ENCODE measurements at places on chromosomes 5 and 9. TPM values are rescaled to one million over a fixed set of nuclear protein-coding genes. Genes with fewer than 3 reads are reported as not detected.

Gene KIF24
- total RNA-seq: 0.46 TPM

Gene IGFBPL1
- 0.87 TPM for total RNA-seq

Gene SPINK6
- not detected for total RNA-seq

Gene GARIN3
- total RNA-seq: not detected

Gene PLCXD3
- total RNA-seq: 2.6 TPM

Gene TLE4
- total RNA-seq: 37.1 TPM

Gene C9orf152
- 27.6 TPM for total RNA-seq

Gene UNC5A
- 0.46 TPM for total RNA-seq

Gene THOC3
- 22.8 TPM for total RNA-seq

Gene COL27A1
- total RNA-seq: 13.7 TPM

Gene ANKRD33B
- total RNA-seq: 6.1 TPM

Gene GRXCR2
- total RNA-seq: not detected

DNA sequence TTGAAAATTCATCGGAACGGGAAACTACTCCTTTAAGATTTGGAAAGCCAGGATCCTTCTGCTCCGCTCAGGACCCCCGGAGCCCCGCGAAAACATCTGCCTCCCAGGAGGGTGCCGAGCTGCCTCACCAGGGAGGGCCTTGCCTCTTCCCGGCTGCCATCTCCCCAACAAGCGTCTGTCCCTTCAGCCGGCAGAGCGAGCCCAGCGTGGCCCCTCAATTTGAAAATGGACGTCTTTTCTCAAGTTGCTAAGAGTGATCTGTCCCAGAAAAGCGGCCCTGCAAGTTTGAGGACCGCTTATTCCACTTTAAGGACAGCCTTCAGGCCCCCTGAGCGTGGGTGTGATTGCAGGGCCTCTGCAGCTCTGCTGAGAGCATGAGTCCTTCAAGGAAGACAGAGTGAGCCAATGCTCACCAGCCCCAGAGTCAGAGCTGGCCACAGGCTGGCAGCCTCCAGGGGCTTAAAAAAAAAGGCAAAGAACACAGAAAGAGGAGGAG lies 101.3 kb downstream of the PHF2 start:
- DNase-seq: peak; percentile 48

DNA sequence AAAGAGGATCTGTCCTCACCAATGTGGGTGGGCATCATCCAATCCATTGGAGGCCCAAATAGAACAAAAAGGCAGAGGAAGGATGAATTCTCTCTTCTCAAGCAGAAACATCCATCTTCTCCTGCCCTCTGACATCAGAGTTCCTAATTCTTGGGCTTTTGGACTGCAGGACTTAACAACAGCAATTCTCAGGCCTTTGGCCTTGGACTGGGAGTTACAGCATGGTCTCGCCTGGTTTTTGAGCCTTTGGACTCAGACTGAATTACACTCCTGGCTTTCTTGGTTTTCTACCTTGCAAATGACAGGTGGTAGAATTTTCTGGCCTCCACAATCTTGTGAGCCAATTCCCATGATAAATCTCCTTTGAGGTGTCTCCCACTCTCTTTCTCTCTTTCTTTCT lies 60.5 kb upstream of the CD180 start:
- no peak for DNase-seq

GRCh38 chr5:104513121-104513602 lies 950.6 kb upstream of the NUDT12 start:
- no peak for DNase-seq

- peak; percentile 73 for DNase-seq
These were observed 156.1 kb downstream of the SNX18 start for GRCh38 chr5:54673523-54674225.

GRCh38 chr5:126369083-126369482 lies 54.1 kb upstream of the GRAMD2B start:
- no peak for DNase-seq

DNA sequence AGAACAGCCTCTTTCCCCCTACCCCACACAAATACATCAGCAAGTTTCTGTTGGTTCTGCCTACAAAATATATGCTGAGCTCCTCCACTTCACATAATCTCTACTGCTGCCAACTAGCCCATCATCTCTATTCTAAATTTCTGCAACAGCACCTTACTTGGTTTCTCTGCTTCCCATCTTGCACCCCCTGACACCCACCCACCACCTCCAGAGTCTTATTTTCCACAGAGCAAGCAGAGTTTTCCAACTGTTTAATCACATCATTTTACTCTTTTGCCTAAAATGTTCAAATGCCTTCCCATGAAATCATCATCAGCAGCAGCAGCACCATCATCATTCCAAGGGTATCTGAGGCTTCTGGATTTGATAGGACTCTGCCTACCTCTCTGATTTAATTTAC lies 295.7 kb downstream of the CTNND2 start:
- no peak for DNase-seq

DNA sequence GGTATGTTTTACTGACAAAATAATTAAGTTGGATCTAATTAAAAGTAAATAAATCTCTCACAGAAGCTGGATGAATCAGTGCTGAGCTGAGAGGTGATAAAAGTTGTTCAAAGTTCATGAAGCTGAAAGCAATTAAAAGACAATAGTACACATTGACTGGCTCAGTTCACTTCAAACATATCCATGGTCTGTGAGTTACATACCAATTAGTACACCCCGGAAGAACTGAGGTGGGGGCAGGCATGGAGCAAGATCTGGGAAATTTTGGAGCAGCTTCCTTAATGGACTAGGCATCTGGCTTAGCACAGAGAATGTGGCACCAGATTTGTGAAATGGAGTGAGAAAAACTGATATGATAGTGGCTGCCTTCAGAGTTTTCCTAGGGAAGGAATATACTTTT lies 152.7 kb downstream of the ATP10B start:
- DNase-seq: no peak

DNA sequence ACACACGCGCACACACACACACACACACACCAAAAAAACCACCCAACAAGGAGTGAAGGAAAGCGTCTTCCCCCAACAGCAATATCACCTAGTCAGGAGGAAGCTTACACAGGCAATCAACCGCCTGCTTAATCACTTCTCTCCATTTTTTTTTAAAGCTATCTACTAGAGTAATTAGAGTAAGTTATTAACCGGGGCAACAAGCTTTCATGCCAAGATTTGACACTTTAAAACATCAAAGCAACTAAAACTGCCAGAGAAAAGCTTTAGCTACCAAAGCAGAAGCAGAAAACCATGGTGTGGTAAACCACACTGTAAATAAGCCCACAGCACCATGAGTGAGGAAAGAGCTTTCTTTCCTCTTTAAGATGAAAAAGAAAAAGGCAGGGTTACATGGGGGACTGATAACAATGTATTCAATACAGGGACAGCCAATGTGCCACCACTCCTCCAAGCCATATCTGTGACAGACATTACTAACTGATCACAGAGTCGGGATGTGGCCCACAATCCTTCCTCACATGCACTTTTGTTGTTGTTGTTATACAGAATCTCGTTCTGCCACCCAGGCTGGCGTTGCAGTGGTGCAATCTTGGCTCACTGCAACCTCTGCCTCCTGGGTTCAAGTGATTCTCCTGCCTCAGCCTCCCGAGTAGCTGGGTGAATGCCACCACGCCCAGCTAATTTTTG lies 282.1 kb downstream of the CRB2 start:
- DNase-seq: no peak

DNA sequence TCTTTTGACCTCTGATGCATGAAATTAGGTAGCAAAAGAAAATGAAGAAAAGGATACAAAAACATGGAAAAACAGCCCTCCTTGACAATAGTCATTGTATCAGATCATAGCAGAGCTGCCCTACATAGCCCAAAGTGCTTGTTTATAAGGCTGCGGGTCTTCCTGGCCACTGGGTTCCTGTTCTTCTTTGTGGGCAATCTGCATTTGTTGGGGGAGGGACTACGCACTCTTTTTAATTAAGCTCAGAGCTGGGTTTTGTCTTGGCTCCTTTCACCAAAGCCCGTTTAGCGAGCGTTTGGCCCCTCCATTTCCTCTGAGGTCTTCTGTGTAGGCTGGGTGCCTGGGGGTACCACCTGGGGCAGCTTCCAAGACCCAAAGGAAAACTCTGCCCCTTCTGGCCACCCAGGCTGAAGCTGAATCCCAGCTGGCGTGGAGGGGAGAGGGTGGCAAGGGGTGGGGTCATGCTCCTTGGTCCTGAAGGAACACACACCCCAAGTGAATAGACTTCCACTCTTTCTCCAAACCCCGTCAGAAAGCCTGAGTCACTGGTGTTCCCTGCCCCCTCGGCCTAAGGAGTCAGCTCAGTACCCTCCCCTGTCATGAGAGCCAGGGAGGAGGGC lies 6.5 kb upstream of the PAX5 start:
- no peak for DNase-seq

GRCh38 chr9:129253803-129254381 lies 75.8 kb upstream of the IER5L start:
- DNase-seq: peak; percentile 64

GRCh38 chr5:80919678-80920196 lies 40.4 kb upstream of the RASGRF2 start:
- DNase-seq: no peak

DNA sequence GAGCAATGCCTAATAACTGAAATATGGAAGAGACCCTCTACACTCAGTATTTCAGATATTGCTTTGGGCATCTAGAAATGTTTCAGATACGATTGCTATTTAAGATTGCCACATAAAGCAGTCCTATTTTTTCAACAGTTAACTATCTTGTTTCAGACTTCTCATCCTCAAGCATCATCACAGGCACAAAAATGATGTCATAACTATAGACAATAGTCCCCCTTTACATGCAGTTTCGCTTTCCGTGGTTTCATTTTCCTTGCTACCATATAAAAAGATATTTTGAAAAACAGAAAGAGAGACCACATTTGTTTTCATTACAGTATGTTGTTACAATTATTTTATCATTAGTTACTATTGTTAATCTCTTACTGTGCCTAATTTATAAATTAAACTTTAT lies 347.4 kb downstream of the NDUFS4 start:
- no peak for DNase-seq

DNA sequence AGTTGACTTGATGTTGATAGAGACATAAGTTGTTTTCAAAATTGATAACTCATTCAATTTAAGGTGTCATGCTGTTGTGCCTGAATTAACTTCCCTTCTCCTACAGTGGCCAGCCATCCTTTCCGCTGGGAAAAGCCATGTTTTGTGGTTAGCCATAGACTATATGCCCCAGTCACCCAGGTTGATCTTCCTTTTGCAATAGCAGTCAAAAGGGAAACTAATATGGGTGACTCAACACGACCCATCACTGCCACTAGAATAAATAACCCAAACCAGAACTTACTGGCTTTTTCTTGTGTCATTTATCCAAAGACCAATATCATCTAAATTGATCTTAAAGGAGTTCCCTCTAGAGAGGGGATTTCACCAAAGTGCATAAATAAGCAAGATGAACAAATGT lies 87.4 kb downstream of the PTCD2 start:
- no peak for DNase-seq

GRCh38 chr5:32572778-32573480 lies 12.4 kb upstream of the SUB1 start:
- no peak for DNase-seq

DNA sequence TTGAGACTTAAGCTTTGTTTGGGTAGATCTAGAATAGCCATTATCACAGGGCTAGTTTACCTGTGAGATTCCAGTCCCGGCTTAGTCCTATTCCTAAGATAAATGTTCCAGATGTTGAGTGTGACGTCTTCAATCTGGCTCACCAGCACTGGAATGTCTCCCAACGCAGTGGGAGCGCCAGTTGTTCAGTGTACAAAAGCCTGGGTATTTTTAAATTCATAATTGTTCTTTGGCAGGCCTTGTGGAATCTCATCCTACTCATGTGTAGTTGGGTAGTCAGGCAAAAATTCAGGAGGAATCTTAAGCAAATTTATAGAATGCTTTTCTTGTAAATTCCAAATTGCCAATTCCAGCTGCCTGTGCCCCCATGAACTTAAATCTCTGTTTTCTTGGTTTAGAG lies 272.6 kb upstream of the KCNN2 start:
- DNase-seq: no peak

DNA sequence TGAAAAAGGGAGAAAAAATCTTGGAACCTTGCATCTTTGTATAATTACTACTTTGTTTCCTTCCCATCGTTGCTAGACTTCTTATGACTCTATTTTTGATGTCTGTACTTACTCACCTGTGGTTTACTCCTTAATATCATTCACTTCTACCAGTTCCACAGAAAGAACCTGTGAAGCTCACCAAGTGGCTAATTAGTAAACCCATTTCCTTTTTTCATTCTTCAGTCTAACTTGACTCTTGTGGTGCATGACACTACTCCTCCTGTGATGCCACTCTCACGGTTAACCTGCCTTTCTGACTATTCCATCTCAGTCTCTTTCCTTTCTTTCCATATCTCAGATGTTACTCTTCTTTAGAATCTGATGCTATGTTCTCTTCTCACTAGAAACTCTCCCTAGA lies 14.6 kb downstream of the RECK start:
- no peak for DNase-seq

DNA sequence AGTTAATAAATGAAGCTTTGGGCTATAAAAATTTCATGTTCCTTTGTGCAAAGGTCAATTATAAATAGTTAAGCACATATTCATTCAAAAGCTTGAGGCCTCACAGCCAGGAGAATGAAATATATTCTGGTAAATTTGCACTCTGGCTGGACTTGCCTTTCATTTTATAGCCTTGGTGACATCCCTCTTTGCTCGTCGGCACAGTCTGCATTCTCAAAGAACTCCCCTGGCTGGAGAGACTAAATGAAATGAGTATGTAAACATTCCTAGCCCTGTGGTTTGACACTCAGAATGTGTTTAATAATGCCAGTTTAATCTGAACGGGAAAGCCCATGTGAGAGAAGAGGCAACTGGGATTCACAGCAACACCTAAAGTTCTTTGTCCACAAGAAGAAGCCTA lies 285.6 kb downstream of the BRINP1 start:
- no peak for DNase-seq

DNA sequence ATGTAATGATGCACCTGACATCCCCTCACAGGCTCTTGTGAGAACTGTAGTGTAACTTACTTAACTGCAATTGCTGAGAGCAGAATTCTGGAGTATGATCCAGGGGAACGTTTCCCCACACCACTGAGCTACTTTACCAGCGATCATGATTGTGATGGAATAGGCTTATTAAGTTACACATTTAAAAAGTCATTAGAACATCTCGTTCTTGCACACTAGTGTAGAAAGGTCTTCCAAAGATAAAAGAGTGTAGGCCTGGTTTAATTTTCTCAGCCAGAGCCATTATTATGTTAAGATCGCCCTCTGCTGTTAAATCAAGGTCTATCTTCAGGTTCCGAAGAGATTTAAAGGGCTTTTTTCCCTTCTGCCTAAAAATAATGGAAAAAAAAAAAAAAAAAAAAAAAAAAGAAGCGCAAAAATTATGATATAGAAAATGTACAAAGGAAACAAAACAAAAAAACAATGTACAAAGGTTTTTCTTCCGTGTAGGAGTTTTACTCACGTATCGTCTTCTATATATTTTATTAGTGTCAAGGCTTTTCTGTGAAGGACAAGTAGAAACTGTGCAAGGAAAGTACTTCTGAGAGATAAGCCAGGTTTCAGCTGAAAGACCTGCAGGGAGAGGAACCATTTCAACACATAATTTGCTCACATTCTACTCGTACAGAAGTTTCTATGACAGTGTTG lies 18.6 kb upstream of the MOB3B start:
- no peak for DNase-seq

Measured in upper lobe of right lung (tissue), 1 donor.